ENCODE measurements at places on chromosomes 5 and 9.

GRCh38 chr5:159758189-159758588 lies 158.1 kb upstream of the ADRA1B start:
- DNase-seq, result no peak

DNA sequence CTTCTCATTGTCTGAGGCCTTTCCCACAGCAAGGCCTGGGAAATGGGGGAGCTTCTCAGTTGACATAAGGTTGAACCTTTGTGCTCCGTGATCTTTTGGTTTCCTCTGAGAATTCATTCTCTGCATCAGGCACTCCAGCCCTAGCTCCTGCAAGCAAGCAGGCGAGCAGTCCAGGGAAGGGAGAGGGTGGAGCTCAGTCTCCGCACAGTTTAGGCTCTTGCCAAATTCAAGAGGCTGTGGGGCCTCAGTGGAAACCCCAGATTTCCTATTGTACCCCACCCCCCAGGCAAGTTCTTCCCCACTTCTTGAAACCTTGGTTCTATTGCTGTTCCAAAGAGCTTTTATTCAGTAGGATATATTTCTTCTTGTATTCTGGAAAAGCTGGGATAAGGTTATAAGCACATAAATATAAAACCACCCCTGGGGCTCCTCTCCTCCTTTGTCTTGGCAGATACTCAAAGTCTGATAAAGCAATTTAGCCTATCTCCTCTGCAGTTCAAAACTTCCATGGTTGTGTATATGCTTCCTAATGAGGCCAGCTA lies 147.2 kb downstream of the PDZD2 start:
- no peak for DNase-seq

DNA sequence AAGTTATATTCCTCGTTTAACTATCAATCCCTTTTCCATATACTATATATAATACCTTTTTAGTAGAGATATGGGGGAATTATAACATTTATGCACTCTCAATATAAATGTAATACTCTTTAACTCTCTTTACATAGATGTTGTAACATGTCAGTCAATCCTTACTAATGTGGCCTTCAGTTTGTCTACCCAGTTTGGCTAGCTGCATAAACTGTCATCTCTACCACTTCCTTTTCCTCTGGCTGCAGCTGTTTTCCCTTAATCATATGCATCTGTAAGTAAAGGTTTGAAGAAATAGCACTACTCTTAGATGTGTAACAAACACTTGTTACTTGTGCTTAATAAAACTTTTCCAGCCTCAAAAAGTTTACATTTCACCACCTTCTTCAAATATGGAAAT lies 13.4 kb downstream of the ABHD17B start:
- DNase-seq, result peak; percentile 36

GRCh38 chr5:145872486-145872885 lies 328 bp downstream of the GRXCR2 start:
- no peak for DNase-seq

DNA sequence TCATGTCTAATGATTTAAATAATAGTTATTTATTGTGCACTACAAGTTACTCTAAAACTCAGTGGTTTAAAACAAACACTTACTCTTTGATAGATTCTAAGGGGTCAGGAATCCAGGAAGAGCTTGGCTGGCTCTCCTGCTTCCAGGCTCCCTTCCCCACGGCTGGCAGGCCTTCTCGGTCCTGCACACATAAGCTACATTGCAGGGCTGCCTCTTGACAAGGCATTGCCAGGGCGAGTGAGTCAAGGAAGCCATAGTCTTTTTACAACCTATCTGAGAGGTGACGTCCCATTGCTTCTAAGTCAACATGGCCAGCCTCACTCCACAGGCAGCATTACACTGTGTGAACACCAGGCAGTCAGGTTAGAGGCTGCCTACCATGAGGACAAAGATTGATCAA lies 119.8 kb downstream of the AUH start:
- DNase-seq, result no peak

- no peak for DNase-seq
Measured at GRCh38 chr5:37436146-37436934, 57.2 kb downstream of the WDR70 start.

DNA sequence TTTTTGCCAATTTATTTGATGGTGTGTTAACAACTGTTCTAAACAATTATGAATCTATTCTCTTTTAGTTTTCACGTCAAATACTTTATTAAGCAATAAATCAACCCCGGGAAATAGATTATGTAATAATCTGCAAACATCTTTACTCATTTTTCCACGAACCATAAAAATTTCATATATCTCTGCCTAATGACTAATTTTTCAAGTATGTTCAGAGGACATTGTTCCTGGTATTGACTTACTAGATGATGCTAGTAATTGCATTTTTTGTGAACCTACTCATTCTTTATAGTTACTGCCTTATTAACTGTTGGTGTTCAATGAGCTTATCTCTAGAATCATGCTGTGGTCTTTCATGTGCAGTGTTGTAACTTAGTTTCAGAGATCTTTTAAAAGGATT lies 41.0 kb upstream of the FBN2 start:
- peak; percentile 73 for DNase-seq

GRCh38 chr5:32265902-32266301 lies 46.8 kb downstream of the MTMR12 start:
- DNase-seq, result no peak

DNA sequence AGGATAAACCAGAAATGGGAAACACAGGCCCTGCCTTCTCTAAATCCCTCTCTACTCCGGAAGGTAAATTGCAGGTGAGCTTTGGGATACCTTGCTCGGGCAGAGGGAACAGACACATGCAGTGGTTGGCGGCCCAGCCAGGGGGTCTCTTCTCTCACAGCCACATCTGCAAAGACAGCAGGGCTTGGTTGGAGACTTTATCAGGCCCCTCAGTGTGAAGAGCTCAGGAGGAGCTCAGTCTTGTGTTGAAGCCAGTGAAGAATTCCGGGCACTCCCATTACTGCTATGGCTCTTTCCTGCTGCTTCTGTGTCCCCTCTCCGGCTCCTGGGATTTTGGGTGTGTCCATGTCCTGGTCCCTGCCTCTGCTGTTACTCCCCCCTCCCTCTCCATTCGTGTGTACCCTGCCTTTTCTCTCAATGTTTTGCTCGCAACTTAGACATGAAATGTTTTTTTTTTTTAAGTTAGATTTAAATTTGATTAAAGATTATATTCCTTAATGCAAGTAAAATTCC lies 99.8 kb downstream of the TRIO start:
- DNase-seq, result no peak

GRCh38 chr5:31124651-31125305 lies 68.7 kb upstream of the CDH6 start:
- DNase-seq, result no peak

DNA sequence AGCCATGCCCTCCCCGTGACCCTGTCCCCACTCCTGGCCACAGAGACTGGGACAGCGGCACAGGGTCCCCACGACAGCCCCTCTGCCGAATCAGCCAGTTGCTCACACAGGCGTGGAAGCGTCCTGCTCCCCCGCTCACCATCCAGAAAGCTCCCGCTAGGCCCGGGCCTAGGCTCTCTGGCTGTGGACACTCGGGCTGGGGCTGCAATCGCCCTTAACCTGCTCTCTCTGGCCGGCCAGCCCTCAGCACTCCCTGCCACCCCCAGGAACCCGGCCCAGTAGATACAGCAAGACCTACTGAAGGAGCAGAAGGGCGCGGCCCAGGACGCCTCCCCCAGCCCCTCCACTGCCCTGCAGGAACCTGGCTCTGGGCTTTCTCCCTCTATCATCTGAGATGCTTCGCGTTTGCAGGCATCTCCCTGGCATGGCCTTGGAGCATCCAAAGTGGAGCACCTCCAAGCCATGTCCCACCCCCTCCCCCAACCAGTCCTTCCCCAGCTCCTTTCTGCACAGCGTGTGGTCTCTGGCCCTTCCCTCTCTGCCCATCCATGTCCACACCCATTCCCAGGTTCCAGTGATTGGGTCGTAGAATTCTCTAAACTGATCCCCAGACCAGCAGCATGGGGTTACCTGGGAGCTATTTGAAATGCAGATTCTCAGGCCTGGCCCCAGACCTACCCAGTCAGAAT lies 113.7 kb upstream of the LMX1B start:
- no peak for DNase-seq

- peak; percentile 77 for DNase-seq
Measured at GRCh38 chr5:9686216-9686615, 56.1 kb upstream of the TAS2R1 start.

GRCh38 chr9:99003308-99003707 lies 59.6 kb downstream of the COL15A1 start:
- DNase-seq, result no peak

DNA sequence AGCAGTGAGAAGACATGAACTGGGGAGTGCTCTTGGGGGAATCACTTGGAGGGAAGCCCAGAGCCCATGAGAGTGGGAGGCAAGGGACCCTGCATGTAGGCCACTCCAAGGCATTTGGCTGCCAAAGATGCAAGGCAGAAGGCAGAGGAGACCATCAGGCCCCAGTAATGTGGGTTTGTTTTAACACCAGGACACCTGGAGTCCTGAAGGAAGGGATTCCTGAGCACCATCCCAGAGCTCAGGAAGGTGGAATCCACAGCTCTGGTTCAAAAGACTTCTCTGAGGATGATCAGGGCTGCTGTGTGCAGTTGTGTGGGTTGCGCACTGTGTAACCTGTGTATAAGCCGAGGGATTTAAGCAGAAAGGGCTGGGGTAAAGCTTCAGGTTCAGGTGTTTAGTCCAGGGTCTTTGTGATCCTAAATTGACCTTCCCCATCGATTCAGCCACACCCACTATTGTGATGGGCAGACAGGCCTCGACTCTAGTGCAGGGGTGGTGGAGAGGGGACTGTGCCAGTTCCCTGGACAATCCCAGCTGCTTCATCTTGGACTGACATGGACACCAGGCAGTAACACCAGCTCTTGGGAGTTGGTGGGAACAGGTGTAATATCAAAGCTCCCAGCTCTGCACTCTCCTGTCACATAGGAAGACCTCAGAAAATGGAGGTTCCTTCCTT lies 11.0 kb downstream of the B4GALT7 start:
- no peak for DNase-seq
